ENCODE measurements at places on chromosomes 5 and 9. TPM values are rescaled to one million over a fixed set of nuclear protein-coding genes. Genes with fewer than 3 reads are reported as not detected.

- no peak for DNase-seq
- H3K4me1 ChIP-seq, result no peaks in the 10 kb centered on the region
- no peak overlapping the region for H3K4me3 ChIP-seq
- H3K27me3 ChIP-seq, result no peaks in the 10 kb centered on the region
Measured at GRCh38 chr5:101688156-101688555, 607.9 kb downstream of the SLCO4C1 start.

GRCh38 chr5:77640589-77641396 lies 2.3 kb upstream of the OTP start:
- no peak for DNase-seq
- H3K4me3 ChIP-seq, result no peak overlapping the region
- H3K4me1 ChIP-seq, result peaks cover 3% of the 10 kb centered on the region
- peaks cover 99% of the 10 kb centered on the region for H3K27me3 ChIP-seq
- H3K27ac ChIP-seq, result no peak overlapping the region
- no peaks in the 10 kb centered on the region for H3K36me3 ChIP-seq

DNA sequence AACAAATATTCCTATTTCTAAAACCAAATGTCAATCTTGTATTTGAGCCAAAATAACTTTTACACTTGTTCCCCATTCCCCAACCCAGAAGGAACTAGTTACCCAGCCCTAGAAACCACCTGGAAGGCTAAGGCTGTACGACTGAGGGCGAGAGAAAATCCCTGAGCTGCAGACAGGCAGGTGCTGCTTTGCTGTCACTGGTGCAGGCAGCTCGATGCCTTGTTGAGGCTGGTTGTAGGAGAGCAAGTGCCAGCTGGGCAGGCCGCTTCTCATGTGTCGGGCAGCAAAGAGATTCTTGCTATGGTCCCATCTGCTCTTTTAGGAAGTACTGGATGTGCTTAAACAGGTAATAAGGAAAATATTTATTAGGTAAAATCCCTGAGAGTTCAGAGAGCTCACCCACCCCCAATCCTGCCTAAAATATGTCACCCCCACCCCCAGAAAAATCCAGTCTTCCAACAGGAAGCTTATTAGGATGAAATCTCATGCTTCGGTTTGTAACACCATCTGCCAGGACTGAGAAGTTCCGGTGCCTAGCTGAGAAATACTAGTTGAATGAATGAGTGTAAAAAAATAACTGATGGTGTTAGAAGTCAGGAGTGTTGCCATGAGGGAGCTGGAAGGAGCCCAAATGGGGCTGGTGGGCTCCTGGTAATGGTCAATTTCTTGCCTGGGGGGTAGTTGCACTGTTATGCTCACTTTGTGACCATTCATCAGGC lies 91.1 kb upstream of the DMRT1 start:
- H3K36me3 ChIP-seq, result peaks cover 4% of the 10 kb centered on the region
- no peak overlapping the region for H3K27ac ChIP-seq
- H3K27me3 ChIP-seq, result no peaks in the 10 kb centered on the region

- no peaks in the 10 kb centered on the region for H3K27me3 ChIP-seq
- H3K4me3 ChIP-seq, result no peak overlapping the region
- peak; percentile 74 for DNase-seq
- no peaks in the 10 kb centered on the region for H3K36me3 ChIP-seq
Measured at GRCh38 chr5:125372694-125373631, 626.5 kb upstream of the ZNF608 start.

GRCh38 chr5:154291917-154292316 lies 101.4 kb downstream of the GALNT10 start:
- peaks cover 19% of the 10 kb centered on the region for H3K4me1 ChIP-seq
- no peaks in the 10 kb centered on the region for H3K27me3 ChIP-seq
- H3K36me3 ChIP-seq, result peaks cover 12% of the 10 kb centered on the region
- no peak for DNase-seq
- H3K4me3 ChIP-seq, result no peak overlapping the region
- H3K27ac ChIP-seq, result no peak overlapping the region

DNA sequence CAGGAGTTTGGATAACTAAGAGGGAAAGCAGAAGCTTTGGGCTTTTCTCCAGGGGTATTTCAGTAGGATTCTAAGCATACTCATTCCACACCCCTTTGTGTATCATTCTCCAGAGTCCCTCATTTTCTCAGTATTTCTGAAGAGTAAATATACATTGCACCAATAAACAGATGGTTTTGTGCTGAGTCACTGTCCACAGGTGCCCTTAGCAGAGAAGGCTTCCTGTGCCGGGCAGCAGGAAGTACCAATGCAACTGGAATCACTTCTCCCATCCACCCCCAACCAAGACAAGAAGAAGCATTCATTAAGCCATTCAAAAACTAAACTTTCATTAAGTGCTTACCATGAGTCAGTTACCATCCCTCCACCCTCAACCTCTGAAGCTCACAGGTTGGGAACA lies 3.6 kb upstream of the CCNJL start:
- peak; percentile 47 for DNase-seq
- no peaks in the 10 kb centered on the region for H3K27me3 ChIP-seq
- no peak overlapping the region for H3K27ac ChIP-seq
- no peak overlapping the region for H3K4me3 ChIP-seq
- H3K4me1 ChIP-seq, result peaks cover 9% of the 10 kb centered on the region
- H3K36me3 ChIP-seq, result no peaks in the 10 kb centered on the region

DNA sequence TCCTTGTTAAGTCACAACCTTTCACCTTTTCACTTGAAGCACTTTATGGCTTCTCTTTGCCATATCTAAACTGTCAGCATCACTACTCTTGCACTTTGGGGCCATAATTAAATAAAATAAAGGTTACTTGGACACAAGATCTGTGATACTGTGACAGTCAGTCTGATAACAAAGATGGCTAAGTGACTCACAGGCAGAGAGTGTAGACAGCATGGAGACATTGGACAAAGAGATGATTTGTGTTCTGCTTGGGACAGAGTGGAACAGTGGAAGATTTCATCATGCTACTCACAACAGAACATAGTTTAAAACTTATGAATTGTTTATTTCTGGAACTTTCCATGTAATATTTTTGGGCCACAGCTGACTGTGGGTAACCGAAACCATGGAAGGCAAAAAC lies 81.7 kb upstream of the SMC5 start:
- H3K27me3 ChIP-seq, result no peaks in the 10 kb centered on the region
- H3K27ac ChIP-seq, result no peak overlapping the region
- H3K4me1 ChIP-seq, result no peaks in the 10 kb centered on the region
- no peak for DNase-seq
- H3K36me3 ChIP-seq, result peaks cover 3% of the 10 kb centered on the region
- H3K4me3 ChIP-seq, result no peak overlapping the region

GRCh38 chr9:136551401-136552116 lies 5.7 kb upstream of the NOTCH1 start:
- peak overlapping the region; percentile 36 for H3K27ac ChIP-seq
- peaks cover 29% of the 10 kb centered on the region for H3K4me1 ChIP-seq
- H3K4me3 ChIP-seq, result no peak overlapping the region
- no peaks in the 10 kb centered on the region for H3K27me3 ChIP-seq
- peak; percentile 58 for DNase-seq
- no peaks in the 10 kb centered on the region for H3K36me3 ChIP-seq

DNA sequence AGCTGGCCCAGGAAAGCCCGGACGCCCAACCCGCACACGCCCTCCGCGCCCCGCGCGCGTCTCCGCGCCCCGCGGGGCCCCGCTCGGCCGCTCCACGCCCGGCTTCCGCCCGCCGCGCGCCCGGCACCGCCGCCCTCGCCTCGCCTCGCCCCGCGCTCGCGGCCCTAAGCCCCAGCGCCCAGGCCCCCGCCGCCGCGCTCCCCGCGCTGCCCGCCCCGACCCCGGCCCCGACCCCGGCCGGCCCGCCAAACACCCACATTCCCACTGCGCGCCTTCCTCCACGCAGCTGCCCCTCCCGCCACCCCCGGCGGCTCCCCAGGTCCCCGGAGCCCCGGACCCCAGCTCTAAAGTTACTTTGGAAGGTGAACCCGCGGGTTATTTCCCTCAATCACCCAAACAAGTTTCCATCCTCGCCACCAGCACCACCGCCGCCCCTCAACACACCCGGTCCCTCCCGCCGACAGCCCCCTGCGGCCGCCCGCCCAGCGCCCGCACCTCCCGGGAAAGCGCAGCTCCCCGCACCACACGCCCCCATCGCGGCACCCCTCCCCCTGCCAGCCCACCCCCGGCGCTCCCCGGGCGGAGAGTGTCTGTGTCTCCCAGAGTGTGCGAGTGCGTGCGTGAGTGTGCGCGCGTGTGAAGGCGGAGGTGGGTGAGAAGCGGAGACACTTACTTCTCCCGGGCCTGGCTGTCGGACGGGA lies 439 bp downstream of the SSBP2 start:
- H3K4me3 ChIP-seq, result peak overlapping the region; percentile 72
- peak overlapping the region; percentile 59 for H3K27ac ChIP-seq
- DNase-seq, result no peak
- peaks cover 15% of the 10 kb centered on the region for H3K4me1 ChIP-seq
- H3K36me3 ChIP-seq, result no peaks in the 10 kb centered on the region
- H3K27me3 ChIP-seq, result no peaks in the 10 kb centered on the region

The SPINK1 gene
- not detected for total RNA-seq

The PDE6A gene
- total RNA-seq, result 0.17 TPM

The PCDHGB6 gene
- total RNA-seq, result 18.4 TPM

All from astrocyte (in vitro differentiated cells and primary cell).